T47D (cell line): ENCODE measurements at places on chromosomes 11 and 22.

DNA sequence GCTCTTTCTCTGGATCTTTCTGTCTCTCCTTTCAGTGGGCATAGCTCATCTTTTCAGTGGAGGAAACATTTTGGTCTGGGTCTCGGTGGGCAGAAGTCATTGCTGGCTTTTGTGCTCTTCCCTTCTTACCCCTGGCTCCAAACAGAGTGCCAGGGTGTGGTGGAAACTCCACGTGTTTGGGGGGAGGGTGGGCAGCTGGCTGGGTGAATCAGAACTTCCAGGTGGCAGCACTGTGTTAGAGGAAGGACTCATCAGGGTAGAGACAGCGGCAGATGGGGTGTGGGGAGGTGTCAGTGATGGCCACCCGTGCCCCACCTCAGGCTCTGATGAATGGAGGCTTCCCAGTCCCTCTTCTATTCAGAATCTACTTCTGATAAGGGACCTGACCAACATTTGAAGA lies 114.0 kb downstream of the GRIK4 start:
- DNase-seq, result no peak

DNA sequence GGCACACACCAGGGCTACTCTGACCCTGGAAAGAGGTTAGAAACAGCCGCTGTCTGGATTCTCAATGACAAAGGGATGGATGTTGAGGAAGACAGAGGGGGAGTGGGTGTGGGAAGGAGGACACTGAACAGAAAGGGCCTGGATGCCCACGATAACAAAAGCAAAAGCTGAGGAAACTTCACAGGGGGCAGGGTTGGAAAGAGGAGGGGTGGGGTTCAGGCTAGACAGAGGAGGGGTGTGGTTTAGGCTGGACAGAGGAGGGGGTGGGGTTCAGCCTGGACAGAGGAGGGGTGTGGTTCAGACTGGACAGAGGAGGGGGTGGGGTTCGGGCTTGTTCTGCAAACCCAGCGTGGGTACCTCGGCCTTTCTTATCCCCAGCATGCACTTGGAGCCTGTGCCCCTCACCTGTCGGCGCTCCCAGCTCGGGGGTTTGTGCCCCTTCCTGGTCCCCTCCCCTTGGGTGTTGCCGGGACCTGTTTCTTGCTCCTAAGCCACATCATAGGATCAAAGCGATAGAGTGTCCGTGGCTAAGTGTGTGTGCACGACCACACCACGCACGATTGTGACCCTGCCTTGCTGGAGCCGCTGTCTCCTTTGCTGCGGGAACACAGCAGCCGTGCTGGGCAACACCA lies 75.6 kb downstream of the BRD1 start:
- DNase-seq, result no peak

DNA sequence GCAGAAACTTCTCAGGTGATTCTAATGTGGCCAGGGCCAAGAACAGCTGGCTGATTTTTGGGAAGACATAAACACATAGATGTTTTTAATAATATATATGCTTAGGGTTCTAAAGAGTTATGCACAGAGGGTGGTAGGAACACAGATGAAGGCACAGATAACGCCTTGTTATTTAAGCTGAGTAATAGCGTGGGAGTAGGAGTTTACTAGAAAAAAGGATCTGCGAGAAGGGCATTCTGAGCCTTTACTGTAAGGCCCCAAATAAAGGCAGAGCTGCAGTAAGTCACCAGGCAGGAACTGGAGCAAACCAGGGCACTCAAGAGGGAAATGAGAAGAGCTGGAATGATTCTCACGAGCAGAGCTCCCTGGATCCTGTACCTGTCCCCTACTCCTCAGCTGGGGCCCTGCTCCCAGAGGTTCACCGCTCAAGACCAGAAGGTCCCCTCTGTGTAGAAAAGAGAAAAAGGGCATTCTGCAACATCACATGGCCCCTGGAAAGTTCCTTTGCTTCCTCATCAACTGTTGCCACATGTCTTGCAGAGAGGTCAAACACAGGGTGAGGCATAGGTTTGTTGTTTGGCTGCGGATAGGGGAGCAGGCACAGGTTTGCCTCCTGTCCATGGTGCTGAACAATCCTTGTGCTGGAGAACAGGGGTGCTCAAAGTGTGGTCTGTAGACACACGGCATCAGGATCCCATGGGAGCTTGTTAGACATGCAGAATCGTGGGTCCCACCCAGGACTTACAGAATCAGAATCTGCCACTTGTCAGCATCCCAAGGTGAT lies 125.7 kb downstream of the TENM4 start:
- DNase-seq, result peak; percentile 59

DNA sequence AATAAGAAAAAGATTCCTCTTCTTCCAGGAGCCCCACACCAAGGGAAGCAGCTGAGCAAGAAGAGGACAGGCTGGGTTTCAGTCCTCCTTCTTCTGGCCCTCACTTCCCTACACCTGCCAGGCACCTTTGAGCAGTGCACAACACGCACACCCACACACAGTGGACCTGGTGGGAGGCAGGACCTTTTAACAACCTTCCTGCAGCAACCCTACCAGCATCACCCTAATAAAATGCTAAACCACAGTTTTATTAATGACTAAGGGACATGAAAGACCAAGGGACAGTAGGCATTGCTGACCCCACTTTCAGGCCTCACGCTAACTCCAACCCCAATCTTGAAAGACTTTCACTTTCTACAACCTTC lies 12.2 kb downstream of the ARAP1 start:
- no peak for DNase-seq

DNA sequence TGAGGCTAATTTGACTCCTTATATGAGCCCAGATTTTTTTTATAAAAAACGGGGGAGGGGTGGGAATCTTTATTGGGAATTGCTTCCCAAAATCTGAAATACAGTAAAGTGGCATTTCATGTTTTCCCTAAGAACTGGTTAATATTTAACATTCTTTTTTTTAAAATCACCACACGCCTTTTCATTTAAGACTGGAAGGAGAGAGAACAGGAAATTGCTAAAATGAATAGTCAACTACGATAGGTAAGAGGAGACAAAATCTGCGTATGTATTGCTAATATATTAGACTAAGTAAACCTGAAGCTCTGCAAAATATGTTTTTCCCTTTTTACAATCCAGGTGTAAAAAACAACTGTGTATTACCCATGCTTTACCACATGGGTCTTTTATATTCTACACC lies 57.0 kb downstream of the SOX6 start:
- no peak for DNase-seq

DNA sequence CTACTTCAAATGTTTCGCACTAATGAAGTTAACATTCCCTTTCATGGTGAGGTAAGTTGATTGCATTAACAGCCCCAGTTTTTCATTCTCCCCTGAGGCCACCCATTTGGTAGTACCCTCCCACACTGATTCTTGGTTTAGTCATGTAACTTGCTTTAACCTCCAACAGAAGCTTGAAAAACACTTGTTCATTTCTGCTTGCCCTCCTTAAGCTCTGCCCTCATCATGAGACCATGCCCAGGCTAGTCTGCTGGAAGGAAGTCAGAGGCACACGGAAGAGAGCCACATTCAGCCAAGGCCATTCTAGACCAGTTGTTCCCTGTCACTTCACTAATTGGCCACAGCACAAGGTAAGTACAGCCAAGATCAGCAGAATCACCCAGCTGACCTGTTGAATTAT lies 50.7 kb upstream of the CD44 start:
- no peak for DNase-seq

DNA sequence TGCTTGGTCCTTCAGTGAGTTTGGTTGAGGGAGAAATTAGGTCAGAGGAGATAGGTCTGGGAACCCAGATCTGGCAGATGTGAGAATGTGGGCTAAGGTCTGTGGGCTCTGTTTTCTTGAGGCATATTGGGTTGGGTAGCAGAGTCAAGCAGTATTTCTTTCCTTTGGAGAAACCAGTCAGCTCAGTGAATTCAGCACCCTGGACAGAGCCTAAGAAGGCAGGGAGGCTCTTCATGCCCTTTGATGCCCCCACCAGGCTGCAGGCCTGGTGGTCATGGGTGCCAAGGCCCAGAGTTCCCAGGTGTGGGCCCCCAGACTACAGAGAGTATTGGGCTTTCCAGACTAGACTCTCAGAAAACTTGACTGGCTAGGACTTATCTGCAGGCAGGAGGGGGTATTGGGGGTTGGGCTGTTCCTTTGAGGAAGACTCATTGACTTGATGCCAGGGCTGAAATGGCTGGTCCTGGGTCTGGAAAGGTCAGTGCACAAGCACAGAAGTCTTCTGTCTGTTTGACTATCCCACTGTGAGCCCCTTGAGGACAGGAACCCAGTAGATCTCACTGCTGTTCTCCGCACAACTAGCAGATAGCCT lies 45.3 kb upstream of the NECTIN1 start:
- DNase-seq, result peak; percentile 84

GRCh38 chr11:2704896-2705606 lies 5.3 kb upstream of the KCNQ1OT1 start:
- DNase-seq, result no peak

GRCh38 chr11:102196816-102197215 lies 86.6 kb downstream of the YAP1 start:
- DNase-seq, result no peak
